AG10803 (cell line): ENCODE measurements at places on chromosomes 2 and 18.

- no peak for DNase-seq
Measured at GRCh38 chr18:62989195-62989594, 273.9 kb downstream of the PHLPP1 start.

DNA sequence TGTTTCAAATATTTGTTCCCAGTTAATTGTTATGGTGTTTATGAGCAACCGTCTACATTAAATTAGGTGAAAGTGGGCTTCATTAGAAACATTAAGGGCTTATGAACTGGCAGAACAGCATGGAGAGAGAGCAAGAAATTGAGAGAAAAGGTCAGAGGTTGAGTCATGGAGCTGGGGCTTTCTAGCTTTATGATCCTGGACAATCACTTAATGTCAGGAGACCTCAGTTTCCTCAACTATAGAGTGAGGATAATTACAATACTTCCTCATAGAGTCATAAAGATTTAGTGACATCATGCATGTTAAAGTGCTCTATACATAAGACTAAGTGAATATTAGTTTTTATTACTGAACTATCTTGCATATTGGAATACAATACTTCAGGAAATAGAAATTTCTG, 83.9 kb downstream of the PLCL1 start:
- no peak for DNase-seq

DNA sequence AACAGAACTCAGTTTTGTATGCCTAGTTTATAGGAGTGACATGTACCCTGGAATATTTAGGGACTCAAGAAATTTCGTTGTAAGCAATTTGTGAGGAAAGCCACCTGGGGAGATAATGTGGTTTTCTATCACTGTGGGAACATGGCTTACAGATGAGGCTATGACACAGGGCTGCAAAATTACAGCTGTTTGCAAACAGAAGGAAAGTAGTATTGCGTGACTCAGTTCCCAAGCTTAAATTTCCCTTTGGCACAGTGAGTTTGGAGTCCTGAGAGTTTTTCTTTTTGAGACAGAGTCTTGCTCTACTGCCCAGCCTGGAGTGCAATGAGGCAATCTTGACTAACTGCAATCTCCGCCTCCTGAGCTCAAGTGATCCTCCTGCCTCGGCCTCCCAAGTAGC, 149.8 kb downstream of the MYO5B start:
- no peak for DNase-seq

DNA sequence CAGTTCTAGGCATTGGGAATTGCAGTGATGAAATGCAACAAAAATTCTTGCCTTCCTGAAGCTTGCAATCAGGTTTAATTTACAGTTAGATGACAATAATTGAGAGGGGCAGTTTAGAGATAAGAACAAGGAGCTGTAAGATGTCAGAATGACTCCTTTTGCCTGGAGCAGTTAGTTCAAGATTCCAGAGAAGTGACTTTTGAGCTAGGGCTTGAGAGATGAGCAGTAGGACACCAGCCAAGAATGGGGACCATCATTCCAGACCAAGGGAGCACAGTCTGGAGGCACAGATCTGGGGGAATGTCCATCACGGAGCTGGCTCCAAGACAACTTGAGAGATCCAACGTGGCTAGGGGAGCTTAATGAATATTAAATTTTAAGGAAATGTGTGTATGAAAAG, 26.8 kb downstream of the CACNB4 start:
- no peak for DNase-seq

GRCh38 chr2:96697476-96697875, 42.4 kb downstream of the LMAN2L start:
- DNase-seq: no peak

DNA sequence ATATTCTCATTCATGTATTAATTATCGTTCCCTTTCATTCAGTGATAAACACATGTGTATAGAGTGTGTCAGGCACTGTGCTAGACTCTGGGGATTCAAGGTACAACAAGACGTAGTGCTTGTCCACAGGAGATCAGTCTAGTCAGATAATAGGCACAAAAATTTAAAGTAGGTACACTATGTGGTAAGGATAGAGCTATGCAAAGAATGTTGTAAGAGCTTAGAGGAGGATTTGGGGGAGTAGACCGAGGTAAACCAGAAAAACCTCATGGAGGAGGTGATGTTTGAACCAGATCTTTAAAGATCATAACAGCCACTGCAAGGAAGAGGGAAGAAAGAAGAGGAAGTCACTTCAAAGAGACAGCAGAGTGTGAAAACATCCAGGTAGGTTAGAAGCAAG, 256.9 kb upstream of the DDX18 start:
- DNase-seq: no peak

DNA sequence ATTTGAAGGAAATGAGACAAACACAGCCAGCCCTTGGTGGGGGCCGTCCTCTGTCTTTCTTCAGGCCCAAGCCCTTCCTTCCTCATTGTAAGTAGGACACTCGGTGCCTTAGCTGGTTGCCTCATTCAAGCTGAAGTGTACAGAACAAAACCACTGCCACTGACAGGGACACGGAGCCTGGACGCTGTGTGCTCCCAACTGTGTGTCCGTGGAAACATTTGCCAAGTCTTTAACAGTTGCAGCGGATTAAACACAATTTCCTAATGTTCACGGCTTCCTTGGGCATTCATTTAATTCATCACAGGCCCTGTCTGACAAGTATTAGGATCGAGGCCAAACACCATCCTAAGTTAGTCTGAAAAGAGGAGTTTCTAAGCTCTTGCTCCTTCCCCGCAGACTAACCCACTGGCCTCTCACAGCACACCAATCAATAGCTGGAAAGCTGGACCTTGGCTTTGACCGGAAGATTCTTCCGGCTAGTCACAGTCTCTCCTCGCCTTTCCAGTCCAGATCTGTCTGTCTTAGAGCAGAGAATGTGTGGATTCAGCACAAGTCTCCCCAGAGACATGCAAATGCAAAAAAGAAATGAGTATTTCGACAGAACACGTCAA, 68.7 kb upstream of the ACSL3 start:
- peak; percentile 26 for DNase-seq

DNA sequence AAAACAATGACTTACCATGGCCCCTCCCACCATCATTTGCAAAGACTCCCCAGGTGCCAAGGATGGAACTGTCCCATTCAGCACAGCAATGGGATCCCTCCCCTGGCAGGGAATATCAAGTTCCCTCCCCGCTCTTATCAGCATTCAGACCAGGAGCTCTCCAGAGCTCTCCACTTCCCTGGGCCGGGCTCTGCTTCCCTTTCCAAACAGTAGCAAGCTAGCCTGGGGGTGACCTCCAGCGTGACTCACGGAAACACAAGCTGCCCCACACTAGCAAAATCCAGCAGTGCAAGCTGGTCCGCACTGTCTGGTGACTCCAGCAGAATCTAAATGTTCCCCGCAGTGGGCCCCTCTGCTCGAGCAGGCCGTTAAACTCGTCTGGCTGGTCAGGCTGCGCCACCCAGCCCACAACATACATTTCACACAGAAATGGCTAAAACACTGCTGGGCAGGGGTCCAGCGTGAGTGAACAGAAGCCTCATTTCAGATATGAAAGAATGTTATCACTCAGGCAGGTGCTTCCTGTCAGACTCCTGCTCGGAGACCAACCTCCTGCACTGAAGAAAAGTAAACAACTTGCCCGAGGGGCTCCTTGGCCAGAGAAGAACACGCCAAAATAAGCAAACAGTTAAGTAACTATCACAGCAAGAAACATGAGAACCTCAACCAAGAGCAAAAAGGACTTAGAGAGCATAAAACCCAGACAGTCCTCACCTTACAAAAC, 33.9 kb downstream of the STAT1 start:
- no peak for DNase-seq

- no peak for DNase-seq
Measured at GRCh38 chr2:164974221-164974620, 18.9 kb upstream of the SLC38A11 start.

DNA sequence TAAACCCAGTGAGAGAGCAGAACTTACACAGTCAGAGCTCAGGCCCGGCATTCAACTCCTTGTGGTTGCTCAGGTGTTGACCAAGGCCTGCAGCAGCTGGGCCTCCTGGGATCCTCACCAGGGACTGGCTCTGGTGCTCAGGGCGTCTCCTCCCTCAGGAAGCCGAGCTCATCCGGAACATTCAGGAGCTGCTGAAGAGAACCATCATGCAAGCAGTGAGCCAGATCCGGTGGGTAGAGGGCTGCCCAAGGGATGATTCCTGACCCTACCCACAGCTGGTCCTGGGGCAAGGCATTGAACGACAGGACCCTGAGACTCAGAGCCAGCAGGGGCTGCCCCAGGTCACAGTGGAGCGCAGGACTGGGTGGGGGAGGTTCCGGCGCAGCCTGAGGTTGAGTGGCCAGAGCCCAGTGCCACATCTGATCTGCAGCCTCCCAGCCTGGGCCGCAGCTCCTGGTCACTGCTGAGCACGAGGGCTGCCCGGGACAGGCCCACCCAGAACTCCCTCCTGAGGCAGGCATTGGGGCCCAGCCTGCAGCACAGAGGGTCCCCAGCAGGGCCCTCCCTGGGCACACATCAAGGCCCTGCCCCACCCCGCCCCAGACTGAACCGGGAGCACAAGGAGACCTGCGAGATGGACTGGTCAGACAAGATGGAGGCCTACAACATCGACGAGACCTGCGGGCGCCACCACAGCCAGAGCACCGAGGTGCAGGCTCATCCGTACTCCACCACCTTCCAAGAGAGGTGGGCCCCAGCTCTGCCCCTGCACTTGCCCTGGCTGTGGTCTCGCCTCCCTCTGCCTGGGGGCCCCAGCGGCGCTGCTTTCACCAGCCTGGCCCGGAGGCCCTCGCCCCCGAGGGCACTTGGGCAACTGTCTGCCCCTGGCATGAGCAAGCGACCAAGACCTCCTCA, 2.4 kb downstream of the TEKT4 start:
- no peak for DNase-seq

DNA sequence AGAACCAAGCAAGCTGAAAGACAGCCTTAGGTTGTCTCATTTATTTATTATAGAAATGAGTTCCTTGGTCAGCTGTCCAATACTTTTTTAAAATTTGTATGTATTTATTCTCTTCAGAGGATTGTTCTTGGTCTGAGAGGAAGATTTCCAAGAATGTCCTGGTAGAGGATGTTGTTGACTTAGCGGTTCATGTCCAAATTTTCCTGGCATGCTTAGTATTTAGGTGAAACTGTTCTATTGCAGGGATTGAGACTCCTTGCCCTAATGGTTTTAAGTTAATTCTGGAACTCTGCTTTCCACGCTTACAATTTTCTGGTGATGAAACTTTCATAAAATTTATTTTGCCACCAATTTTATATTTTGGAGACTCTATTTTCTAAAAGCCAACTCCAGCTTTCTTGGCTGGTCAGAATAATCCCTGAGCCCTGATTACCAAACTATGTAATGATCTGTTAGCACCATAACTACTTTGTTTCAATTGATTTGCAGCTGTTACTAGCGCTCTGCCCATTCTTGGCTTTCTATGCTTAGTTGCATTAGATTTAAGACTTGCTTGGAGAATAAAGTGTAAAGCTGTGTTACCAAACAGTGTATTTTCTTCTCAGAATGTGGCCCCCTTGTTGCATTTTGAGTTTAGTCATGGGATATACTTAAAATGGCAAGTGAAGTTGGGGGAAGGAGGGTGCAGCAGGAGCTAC, 1868.8 kb upstream of the CELF4 start:
- peak; percentile 59 for DNase-seq

DNA sequence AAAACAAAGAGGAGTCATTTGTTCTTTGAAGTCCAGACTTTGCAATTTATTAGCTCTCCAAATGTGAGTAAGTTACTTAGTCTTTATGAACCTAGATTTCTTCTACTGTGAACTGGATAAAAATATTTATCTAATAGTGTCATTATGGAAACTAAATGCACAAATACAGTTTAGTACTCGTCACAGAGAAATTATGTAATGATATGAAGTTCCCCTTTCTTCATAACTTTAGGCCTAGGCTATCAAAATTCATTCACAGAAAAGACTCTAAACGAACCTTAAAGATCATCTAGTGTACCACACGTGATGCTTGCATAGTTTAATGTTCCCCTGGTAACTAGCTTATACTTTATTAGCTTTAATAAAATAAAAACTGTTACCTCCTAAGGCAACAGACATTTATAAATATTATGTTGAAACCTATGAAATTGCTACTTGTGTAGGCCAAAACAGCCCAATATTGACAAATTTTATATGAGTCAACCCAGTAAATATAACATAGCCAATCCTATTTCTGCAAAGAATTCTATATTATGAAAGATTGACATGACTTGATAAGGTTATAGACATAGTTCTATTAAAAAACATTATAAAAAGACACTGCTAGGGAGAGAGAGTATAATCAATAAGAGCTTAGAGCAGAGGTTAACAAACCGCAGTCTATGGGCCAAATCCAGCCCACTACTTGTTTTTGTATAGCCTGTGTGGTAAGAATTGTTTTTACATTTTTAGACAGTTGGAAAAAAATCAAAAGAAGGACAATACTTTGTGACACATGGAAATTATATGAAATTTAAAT, 44.9 kb upstream of the ITPRID2 start:
- no peak for DNase-seq

DNA sequence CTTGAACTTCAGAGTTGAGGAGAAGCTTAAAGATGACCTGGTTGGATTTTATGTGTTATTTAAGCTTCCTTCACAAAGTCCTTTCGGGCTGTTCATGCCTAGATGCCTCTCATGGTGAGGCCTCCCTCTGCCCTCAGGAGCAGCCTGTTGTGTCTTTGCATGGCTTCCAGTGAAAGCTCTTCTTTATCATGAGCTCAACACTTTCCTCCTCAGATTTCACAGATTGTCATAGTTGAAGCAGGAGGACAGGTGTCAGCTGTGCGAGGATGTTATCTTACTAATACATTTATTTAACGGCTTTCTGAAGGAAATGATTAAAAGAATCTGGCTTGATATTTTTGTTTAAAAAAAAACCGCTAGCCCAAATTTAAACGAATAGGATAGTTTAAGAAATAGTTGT, 48.8 kb upstream of the ITSN2 start:
- no peak for DNase-seq

DNA sequence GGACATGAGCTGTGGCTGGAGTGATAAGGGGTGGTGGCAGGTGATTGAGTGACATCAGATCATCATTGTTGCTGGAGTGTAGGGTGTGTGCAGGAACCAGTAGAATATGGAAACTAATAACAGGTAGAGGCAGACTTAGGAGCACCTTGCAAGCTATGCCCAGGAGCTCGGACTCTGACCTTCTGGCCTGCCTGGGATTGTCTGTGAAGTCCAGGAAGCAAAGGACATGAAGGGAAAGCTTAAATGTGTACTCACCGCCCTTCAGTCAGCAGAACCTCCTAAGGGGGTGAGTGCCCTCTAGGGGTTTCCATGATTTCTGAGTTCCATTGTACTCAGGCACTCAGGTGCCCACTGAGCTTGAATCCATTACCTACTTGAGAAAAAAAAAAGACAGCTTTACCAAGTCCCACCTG, 104.2 kb downstream of the CRIM1 start:
- peak; percentile 48 for DNase-seq

GRCh38 chr2:105337122-105338019, at the start of gene C2orf49:
C2orf49 (plus strand) TSS chr2:105337540; CDS start chr2:105337588, 48 bp downstream.
- DNase-seq: peak; percentile 65

- DNase-seq: peak; percentile 73
Measured at GRCh38 chr2:144510294-144510991, 9.5 kb downstream of the ZEB2 start.

DNA sequence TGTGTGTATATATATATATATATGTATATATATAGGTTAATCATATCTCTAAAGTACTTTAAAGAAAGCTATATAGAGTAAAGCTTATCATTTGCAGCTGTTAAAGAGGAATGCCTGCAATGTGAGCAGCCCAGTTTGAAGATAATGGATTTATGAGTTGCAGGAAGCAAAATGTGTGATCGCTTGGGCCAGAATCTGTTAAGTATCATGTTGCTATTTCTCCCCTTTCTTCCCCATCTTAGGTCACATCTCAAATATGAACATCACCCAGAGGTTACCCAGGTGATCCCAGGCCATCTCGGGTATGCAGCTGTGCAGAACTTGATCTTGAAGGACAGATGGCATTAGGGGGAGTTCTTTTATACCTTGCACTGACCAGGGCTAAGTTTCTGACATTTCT, 316.5 kb downstream of the MTX2 start:
- peak; percentile 12 for DNase-seq

GRCh38 chr2:164538240-164538866, 82.9 kb downstream of the GRB14 start:
- DNase-seq: peak; percentile 53
